Stromal cell of bone marrow (primary cell): ENCODE measurements at places on chromosomes 16 and 17.

DNA sequence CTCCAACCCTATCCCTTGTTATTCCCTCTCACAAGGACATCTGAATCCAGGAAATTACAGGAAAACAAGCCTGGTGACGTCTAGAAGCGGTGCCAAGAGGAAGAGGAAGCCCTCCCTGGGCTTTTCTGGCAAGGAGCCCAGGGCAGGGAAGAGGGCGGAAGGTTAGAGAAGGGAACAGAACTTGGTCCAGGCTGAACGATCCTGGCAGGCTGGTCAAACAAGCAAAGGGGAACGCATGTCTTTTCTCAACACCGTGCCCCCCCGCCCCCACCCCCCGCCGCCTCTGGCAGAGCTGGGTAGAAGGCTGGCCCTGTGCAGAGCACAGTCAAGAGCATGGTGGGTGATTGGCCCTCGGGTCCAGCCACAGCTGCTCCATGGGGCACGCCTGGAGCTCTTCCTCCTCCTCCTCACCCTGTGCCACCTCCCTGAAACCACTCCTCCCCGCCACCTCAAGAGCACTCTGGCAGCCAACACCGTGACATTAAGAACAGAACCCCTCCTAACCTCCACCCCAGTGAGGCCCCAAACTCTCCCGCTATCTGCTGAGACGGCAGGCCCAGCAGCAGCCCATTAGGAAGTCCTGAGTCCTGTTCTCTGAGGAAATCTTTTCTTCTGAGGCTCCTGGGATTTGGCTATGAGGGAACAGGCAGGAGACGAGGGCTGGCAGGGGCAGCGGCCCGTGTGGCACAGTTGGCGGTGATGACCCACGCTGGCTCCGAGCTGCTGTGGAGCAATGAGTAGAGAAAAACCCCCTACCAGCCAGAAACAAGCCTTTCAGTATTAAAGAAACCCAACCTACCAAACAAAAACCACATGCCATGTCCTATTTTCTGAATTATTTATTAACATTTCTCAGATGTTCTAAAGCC is 7.3 kb downstream of the C16orf86 start:
- no peak for DNase-seq

DNA sequence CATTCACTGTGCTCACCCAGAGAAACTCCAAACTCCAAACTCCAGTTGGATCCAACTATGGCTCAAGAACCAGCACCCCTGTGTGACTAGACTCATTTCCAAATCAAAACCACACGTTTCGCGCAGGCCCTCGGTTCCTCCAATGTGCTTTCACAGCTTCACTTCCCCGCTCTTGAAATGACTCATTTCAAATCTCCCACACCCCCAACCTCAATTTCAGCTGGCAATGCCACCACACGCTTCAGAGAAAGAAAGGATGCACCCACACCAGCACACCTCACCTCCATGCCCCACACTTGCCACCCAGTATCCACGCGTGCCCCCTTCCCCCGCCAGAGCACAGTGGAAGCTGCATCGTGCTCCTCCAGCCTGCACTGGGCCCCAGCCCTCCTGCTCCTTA is 9.0 kb downstream of the TMEM92 start:
- DNase-seq = no peak

GRCh38 chr16:80611930-80612327 is 71.1 kb downstream of the DYNLRB2 start:
- no peak for DNase-seq

GRCh38 chr17:79508291-79508716 is 102.5 kb downstream of the RBFOX3 start:
- DNase-seq = no peak

GRCh38 chr16:56307534-56307873 is 116.2 kb downstream of the GNAO1 start:
- no peak for DNase-seq

GRCh38 chr17:20156196-20157000 is 147.2 kb downstream of the SPECC1 start:
- no peak for DNase-seq

- no peak for DNase-seq
These were observed 60.5 kb upstream of the ACSM2B start for GRCh38 chr16:20636671-20637070.

- peak; percentile 54 for DNase-seq
These were observed 849 bp downstream of the CAPN15 start for GRCh38 chr16:528111-529011.

DNA sequence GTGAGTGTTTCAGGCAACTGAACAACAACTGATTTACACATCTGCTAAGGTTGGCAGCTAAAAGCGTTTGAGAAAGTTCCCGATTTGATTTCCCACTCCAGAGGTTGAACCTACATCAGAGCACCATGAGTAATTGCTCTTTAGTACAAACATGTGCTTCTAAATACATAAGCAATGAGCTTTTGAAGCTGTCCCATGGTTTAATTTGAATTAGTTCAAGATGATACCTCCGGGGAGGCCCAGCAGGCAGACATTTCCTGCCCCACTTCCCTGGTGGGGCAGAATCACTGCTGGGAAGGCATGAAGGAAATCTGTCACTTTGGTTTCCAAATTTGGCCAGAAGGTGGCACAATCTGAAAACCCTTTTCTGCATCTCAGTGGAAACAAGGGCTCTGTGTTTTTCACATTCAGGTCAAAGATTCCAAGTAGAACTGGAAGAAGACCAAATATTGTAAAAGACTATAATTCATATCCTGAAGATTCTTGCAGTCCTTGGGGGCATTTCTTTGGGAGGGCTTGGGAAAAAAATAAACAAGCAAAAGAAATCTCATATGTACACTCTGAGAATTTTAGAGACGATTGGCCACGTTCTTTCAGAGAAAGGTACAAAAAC is 176.2 kb upstream of the FAM20A start:
- peak; percentile 75 for DNase-seq

DNA sequence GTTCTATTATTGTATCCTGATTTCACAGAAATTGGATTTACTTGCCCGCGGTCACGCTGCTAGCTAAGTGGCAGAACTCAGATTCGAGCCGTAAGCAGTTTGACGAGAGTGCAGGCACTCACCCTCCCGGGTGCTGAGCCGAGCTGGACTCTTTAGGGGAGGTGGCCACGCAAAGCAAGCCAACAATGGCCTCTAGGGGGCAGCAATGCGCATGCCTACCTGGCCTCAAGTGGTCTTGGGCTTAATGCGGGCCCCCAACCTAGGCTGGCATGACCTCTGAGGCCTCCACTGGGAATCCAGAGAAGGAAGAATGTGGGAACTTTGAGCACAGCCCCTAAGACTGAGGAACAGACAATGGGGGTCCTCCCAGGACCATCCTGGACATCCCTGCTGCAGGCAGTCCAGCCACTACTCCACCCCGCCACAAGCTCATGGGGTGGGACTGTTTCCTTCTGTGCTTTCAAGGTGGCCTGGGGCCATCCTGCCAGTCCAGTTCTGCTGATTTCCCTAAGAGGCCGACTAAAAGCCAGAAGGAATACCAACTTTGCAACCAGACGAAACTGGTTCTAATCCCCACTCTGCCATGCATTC is 276.5 kb downstream of the XYLT1 start:
- DNase-seq = peak; percentile 8

GRCh38 chr16:70730031-70730430 is 44.2 kb upstream of the MTSS2 start:
- no peak for DNase-seq

DNA sequence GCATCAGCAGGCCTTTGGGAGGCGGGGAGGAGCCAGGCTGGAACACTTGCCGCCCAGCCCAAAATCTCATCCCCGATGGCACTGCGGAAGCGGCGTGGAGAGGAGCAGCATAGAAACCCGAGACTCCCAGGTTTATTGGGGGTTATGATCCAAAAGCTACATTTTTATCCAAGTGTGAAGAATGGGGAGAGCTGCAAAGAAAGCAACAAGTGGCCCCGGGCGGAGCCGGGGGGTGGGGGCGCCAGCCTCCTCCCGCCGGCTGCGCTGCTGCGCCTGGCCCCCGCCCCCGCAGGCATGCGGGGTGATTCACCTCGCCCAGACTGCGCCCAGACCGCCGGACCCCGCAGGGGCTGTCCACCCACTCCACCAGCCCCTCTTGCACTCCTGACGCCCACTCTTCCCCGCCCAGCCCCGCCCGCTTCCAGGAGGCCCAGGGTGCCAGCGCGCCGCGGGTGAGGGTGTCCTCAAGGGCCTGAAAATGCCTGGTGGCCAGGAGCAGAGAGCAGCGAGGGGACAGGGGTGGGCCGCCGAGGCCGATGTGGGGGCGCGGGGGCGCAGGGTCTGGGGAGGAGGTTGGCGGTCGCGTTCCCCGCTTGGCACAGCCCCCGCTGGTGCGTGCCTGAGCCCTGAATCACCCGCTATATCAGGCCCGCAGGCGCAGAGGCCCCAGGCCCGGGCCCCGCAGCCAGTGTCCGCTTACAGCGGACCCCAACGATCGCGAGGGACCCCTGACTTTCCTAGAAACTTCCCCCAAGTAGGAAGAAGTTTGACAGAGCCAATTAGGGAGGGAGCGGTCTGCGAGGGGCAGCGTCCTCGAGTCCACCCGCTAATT is 1.3 kb downstream of the CAVIN1 start:
- peak; percentile 40 for DNase-seq

- no peak for DNase-seq
These were observed 22.5 kb upstream of the CIBAR2 start for GRCh38 chr16:85134789-85135142.

DNA sequence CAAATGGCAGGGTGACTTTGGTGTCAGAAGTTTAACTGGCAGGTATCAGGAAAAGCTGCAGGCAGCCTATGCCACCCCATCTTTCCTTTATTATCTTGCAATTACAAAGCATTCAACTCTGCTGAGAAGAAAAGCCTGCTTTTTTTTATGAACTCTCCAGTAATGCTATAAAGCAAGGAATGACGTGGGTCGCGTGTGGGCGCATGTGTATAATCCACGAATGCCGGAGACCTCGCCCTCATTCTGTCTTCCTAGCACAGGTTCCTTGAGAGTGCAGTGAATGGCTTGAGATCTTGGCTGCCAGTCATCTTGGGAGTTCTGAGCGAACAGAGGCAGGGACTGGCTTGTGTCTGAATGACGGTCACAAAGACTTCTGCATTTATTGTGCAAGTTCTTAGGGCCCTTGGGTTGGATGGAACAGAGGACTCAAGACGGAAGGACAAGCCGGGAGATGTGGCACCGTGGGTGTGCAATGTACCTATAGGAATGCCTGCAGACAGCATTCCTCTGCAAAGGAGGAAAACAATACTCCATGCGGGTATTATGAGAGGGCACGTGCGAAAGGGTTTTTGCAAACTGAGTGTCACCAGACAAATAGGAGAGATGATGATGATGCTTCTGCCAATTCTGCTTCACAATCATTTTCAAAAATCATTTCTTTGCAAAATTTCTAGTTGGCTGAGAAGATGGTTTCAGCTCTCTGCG is 96.1 kb upstream of the ELAC2 start:
- DNase-seq = no peak

- no peak for DNase-seq
These were observed 38.6 kb upstream of the TENT4B start for GRCh38 chr16:50114357-50115129.

DNA sequence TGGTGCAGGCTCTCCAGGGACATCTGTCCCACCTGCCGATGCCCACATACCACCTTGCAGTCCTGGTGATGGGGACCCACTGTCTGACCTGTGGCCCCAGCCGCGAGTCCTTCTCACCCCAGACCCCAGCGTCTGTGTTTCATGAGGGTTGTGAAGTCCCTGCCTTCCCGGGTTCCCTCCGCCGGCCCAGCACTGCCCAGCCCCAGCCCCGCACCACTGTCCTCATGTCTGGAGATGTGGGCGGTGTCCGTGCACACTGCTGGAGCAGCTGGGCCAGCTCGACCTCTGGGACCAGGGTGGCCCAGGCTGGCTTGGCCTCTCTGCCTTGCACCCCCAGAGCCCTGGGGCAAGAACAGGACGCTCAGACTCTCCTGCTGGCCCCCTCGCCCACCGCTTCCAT is 199.5 kb upstream of the CIBAR2 start:
- no peak for DNase-seq

GRCh38 chr17:34763728-34764665 is 184.6 kb downstream of the TMEM132E start:
- no peak for DNase-seq

- no peak for DNase-seq
These were observed 93.6 kb downstream of the ABCA8 start for GRCh38 chr17:68861602-68862001.

- DNase-seq = no peak
These were observed 4.0 kb upstream of the PERCC1 start for GRCh38 chr16:1426734-1427471.

GRCh38 chr17:81250286-81251093 is 11.4 kb downstream of the NDUFAF8 start:
- no peak for DNase-seq

GRCh38 chr17:48006936-48007709 is 30.5 kb downstream of the COPZ2 start:
- no peak for DNase-seq

- no peak for DNase-seq
These were observed 37.4 kb upstream of the TMC5 start for GRCh38 chr16:19380328-19380727.

- no peak for DNase-seq
These were observed 8.7 kb upstream of the TMEM88 start for GRCh38 chr17:7846063-7846735.

DNA sequence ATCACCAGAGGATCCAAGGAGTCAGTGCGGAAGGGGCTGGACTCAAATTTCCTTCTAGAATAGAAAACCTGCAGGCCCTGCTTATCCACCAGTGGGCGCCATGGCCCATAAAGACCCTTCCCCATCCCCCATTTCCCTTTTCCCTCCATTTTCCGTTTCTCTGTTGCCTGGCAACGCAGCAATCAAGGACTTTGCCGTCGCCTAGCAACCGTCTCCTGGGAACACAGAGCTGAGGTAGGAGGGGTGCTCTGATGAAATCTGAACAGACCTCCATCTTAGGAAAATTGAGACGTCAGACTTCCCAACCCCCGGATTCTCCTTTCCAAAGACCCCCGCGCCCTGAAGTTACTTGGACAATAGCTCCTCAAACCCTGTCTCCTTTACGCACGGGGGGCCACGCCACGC is 5.7 kb downstream of the DLG4 start:
- peak; percentile 45 for DNase-seq
